ENCODE measurements at places on chromosomes 16 and 17.
A peak's percentile ranks its signal among the peaks of the same experiment; 100 is the strongest.

GRCh38 chr17:74149597-74150427 is 53.7 kb upstream of the RPL38 start:
- DNase-seq, result no peak

DNA sequence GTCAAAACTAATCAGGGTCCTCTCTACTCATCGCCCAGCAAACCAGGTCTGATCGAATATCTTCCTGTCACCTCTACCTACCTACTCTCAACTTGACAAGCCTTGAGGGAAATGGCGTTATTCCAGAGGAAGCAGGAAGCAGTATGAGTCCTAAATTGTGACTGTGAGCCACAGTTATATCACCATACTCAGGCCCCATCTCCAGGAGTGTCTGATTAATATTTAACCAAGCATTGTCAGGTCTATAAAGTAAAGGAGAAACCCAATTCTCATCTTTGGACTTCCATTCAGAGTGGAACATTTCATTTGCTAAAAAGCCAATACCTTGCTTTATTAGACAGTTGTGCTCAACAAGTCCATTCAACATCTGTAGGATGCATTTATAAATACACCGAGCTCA is 17.8 kb upstream of the CLEC3A start:
- DNase-seq, result no peak

GRCh38 chr17:78421534-78422266 is 43.3 kb downstream of the PGS1 start:
- no peak for DNase-seq

- DNase-seq, result no peak
These were observed 437.2 kb downstream of the HAPSTR1 start for GRCh38 chr16:9528511-9529079.

- no peak for DNase-seq
These were observed 529.1 kb downstream of the MAF start for GRCh38 chr16:79071424-79071823.

- no peak for DNase-seq
These were observed 256.1 kb downstream of the BCAS3 start for GRCh38 chr17:60933739-60934138.

GRCh38 chr16:89002851-89003830 is 26.1 kb upstream of the CBFA2T3 start:
- no peak for DNase-seq

GRCh38 chr17:51087072-51087757 is 33.5 kb downstream of the SPAG9 start:
- no peak for DNase-seq

DNA sequence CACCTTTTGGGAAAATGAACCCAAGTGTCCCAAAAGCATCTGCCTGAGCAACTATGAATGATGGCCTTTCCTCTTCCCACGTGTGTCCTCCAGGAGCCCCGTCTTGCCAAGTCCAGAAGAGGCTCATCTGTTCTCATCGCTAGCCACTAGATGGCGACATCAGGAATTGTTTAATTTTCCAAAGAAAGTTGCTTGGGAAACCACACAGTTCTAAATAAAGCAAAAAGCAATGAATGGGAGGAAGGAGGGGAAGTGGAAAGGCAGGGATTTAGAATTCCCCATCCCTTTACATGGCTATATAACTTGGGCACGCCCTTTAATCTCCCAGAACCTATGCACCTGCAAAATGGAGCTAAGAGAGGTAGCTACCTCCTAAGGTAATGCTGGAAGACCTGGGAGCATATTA is 9.0 kb upstream of the CDH5 start:
- DNase-seq, result peak; percentile 30

DNA sequence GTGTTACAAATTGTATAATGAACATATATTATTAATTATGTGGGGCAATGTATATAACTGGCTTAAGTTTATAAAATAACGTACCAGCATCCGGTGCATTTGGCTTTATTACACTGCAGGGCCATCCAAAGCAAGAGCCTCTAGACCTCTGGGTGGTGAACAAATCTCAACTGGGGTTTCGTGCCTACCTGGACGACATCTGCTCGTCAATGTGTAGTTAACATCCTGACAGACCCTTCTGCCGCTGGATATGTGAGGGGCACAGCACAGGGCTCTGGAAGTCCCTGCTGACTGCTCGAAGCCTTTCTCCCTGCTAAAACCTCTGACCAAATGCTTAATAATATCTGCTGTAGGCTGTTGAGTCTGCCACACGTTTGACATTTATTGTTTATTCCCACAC is 2.3 kb downstream of the TMEM186 start:
- DNase-seq, result no peak

All from KG1 (cell line).